ENCODE measurements at places on chromosomes 5 and 9.

- no peak for DNase-seq
These were observed 862.2 kb downstream of the DTWD2 start for GRCh38 chr5:118126159-118126558.

GRCh38 chr5:149363358-149363757 is 5.5 kb downstream of the PCYOX1L start:
- no peak for DNase-seq

DNA sequence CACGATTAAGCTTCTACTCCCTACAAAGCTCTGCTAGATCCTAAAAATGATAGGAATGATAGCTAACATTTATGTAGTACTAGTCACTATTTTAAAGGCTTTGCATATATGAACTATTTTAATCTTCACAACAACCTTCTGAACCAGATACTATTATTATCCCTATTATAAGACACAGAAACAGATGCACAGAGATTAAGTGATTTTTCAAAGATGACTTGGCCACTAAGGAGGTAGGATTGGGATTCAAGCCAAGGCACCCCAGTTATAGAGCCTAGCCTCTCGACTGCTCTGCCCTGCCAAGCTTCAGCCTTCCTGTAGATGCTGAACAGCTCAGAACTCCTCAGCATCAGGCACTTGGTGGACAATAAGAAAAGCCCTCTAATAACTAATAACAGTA is 200.9 kb upstream of the PTGER4 start:
- DNase-seq: no peak

- no peak for DNase-seq
These were observed 126.8 kb downstream of the SPATA31D1 start for GRCh38 chr9:82115331-82115730.

DNA sequence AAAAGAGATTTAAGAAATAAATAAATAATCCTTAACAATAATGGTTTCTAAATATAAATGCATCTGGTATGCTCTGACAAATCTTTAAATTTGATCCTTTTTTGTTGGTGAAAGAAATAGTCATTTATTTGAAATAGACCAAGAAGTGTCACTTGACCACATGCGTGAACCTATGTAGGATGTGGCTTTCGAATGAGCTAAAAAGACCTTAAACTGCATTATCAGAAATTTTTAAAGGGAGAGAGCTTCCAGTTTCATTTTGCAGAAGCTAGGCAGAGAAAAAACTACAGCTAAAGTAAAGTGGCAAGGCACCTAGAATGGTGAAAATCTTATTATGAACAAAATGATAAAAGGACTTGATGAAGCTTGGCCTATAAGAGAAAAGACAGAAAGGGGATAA is 309.2 kb upstream of the EFNA5 start:
- peak; percentile 16 for DNase-seq

DNA sequence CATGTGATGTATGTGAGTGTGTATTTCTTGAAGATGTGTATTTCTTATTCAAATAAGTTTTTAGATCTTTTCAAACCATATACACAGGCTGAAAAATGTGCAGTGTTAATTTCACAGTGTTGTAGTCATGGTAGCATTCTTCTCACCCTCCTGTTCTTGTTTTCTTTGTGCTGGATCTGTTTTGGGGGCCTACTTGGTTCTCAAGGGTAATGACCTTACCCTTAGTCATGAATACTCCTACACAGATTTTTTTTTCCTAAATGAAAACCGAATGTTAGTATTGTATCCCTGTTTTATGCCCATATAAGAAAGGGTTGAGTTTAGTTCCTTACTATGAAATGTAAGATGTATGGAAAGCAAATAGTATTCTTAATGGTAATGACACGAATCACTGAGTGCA is 88.0 kb downstream of the SLC44A1 start:
- DNase-seq: no peak

DNA sequence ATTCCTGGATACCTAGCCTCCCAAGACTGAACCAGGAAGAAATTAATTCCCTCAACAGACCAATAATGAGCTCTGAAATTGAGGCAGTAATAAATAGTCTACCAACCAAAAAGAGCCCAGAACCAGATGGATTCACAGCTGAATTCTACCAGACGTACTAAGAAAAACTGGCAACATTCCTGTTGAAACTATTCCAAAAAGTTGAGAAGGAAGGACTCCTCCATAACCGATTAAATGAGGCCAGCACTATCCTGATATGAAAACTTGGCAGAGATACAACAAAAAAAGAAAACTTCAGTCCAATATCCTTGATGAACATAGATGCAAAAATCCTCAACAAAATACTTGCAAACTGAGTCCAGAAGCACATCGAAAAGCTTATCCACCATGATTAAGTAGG is 392.5 kb upstream of the GRAMD2B start:
- DNase-seq: no peak

- DNase-seq: no peak
These were observed 4.5 kb downstream of the SLC1A1 start for GRCh38 chr9:4494806-4495205.

DNA sequence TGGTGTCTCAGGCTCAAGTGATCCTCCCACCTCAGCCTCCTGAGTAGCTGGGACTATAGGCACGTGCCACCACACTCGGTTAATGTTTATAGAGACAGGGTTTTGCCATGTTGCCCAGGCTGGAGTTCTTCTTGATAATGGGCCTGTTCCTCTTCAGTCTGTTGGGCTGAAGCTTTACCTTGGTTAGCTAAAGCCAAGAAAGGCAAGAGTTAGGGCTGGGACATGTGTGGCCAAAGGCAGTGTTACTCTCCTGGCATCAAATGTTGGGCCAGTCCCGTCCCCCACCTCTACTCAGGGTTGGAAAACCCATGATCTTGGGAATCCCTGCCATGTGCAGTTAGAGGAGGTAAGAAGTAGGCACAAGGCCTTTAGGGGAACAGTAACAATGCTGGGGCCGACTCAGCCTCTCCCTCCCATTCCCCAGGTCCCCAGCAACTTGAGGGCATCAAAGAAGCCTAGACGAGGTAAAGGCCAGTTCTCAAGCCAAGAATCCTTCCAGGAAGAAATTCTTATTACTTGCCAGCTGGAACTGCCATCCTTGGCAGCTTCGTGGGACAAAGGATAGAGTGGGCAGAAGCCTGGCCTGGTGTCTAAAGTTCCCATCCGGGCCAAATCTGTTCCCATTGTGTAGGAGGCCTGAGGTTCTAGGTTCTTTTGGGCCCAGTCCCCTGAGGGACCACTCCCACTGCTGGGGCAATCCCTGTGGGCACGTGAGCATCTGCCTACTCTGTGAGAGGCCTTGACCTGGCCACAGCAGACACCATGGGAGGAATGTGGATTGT is 4.5 kb downstream of the EGR1 start:
- peak; percentile 67 for DNase-seq
